Upper lobe of left lung (tissue), 6 donors: ENCODE measurements at places on chromosomes 11 and 22.

DNA sequence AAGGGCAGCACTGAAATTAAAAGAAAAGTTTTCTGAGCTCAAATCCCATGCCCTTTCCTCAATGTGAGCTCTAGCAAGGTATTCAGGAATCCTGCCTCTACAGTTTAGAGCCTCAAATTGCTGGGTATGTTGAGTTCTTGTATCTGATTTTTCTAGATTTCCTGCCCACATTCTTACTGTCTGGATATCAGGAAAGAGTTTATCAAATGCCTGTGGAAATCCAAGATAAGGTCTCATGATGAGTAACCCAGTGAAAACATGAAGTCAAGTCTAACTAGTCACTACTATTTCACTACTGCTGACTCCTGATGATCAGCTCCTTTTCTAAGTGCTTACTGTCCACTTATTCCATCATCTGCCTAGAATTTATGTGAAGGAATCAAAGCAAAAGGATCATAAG lies 29.8 kb downstream of the LIMK2 start:
- DNase-seq: no peak

DNA sequence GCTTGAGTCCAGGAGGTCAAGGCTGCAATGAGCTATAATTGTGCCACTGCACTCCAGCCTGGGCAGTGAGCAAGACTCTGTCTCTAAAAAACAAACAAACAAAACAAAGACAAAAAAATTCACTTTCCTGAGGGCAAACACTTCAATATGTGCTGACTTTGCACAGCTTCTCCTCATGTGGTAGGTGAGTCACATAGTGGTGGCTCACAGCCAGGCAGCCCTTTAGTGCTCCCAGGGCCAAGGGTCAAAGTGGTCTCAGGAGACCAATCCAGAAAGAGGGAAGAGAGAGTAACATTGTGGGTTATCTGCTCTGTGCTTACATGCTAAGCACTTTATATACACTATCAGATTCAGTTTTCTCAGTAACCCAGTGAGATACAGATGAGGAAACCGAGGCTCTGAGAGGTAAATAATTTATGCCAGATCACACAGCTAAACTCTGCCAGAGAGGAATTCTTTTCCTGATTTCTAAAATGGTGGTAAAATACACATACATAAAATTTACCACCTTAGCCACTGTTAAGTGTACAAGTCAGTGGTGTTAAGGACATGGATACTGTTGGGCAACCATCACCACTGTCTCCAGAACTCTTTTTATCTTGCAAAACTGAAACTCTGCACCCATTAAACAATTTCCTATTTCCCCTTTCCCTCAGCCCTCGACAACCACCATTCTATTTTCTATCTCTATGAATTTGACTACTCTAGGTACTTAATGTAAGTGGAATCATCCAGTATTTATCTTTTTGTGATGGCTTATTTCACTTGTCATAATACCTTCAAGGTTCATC lies 231.7 kb upstream of the NARS2 start:
- peak; percentile 66 for DNase-seq

GRCh38 chr11:10398525-10398924 lies 56.5 kb upstream of the AMPD3 start:
- peak; percentile 70 for DNase-seq

DNA sequence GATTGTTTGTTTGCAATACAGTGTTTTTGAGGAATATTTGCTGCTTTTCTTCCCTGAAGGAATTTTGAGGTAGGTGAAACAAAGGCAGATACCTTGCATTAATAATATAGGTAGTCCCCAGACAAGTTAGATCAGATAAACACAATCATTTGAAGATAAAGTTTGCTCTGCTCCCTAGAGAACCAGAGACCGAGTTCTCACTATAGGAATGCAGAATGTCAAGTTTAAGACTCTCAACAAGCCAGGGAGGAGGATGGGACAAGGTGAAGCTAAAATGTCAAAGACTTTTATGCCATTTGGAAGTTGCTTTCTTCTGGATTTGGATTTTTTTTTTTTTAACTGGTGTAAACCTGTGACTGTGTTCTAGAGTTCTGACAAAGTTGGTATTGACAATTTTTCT lies 364.7 kb downstream of the TTC28 start:
- DNase-seq: no peak

DNA sequence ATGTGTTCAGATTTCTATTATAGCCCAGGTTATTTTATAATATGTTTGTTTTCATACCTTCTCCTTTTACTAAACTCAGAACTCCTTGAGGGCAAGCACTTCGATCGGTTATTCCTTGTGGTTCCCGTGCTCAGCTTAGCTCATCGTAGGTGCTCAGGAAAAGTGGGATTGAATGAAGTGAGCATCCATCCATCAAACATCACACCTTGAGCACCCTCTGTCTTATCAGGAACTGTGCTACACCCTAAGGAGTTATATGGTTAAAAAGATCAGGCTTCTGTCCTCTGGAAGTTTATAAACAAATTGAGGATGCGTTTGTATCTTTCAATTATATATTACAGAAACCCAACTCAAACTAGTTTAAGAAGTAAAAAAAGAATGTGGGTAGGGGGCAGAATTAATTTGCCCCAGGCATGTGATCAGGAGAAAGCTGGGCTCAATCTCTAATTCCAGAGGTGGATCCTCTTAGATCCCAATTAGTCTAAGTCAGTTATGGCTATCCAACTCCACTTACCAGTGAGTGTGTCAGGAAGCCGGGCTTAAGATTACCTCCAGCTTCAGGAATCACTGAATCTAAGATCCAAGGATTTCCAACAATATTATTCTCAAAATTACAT lies 59.9 kb upstream of the RRAS2 start:
- no peak for DNase-seq

- DNase-seq: peak; percentile 19
Measured at GRCh38 chr22:23067023-23067650, 3.2 kb upstream of the GNAZ start.

GRCh38 chr11:131370090-131370751 lies at the start of gene NTM:
NTM (plus strand) TSS chr11:131370615.
- peak; percentile 52 for DNase-seq

DNA sequence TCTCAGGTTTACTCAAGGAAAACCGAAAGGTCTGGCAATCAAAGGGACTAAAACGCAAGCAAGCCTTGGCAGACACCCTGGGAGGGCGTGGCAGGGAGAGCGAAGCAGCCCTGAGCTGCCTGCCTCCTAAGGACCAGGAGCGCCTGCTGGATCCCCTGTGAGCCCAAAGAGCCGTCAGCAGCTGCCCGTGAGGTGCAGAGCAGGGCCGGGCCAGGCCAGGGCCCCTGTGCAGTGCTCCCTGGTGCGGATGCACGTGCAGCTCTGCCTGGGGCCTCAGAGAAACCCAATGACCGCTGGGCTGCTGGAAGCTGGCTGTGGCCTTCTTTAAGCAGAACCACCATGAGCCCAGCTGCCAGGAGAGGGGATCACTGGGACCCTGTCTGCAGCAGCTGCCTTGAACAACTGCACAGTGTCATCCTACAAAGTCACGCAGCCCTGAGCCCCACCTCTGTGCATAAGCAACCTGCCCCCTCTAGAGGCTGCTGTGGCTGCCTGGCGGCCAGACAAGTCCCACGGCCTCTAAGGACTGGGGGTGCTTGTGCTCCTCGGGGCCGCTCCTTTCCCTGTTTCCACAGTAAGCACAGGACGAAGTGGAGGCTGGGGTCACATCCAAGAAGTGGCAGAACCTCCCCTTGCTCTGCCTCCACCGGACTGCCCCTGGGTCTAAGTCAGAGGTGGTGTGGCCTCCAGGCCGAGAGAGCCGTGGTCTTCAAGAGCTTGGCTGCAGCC lies 29.1 kb upstream of the COMT start:
- DNase-seq: no peak

- no peak for DNase-seq
Measured at GRCh38 chr11:37364246-37364839, 766.3 kb upstream of the RAG2 start.

- no peak for DNase-seq
Measured at GRCh38 chr11:69524291-69524882, 42.9 kb downstream of the LINC01488 start.
